ENCODE measurements at places on chromosomes 13 and 19.

DNA sequence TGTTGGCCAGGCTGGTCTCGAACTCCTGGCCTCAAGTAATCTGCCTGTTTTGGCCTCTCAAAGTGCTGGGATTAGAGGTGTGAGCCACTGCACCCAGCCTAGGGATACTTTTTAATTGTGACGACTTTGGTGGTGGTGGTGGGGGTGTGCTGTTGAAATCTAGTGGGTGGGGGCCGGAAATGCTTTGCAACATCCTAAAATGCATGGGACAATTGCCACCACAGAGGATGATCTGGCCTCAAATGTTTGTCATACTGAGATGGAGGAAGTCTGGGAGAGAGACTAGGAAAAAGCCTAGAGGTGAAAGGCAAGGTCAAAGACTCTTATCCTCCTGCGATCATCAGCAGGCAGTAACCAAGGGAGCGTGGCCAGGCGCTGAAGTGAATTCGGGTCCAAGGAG lies 1.4 kb downstream of the NWD1 start:
- DNase-seq: no peak

DNA sequence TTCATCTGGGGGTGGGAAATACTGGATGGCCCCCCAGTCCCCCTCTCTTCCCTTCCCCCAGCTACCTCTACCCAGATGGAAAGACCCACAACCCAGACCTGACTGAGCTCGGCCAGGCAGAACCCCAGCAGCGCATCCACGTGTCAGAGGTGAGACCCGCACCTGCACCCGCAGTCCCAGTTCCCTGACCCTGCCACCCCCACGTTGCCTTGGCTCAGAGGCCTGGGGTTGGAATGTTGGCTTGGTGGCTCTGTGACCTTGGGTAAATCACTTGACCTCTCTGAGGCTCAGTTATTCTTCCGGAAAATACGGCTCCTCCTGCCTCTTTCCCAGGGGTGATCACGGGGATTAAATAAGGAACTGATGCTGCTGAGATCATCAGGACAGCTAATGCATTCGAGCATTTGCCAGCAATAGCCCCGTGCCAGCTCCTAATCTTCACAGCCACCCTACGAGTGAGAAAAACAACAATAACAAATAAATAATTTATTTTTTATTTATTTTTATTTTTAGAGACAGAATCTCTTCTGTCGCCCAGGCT lies 12.3 kb downstream of the CBLC start:
- no peak for DNase-seq

- peak; percentile 31 for DNase-seq
Observed at GRCh38 chr19:54266133-54266532, 9.1 kb upstream of the LILRB5 start.

DNA sequence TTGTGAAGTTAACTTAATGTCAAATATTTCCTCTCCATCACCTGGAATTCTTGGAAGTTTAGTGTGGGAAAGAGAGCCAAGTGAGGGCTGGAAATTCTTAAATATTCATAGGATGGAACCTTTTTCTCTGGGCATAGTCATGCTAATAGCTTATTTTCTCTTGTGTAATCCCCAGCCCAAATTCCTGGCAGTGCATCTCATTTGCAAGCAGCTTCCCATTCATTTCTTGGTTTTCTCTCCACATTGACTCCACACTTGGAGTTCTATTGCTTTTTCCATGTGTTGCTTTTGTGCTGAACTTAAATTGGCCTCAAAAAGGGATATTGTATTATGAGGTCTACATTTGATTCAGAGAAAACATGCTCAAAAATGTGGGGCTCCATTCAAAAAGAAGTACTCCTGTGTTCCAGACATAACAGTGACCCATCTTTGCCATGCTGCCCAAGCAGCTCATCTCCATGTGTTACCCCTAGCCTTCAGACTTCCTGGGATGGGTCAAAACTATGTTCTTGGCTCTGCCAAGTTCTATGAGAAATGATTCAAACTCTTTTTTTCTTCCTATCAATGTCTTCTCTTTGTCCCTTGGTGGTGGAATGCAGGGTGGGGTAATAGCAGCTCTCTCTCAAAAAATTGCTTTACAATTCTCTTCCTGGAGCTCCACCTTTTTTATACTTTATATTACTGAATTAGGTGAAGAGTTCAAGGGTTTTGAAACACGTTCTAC lies 2471.5 kb downstream of the PCDH9 start:
- DNase-seq: no peak

GRCh38 chr19:778910-779653 lies 18.2 kb upstream of the PTBP1 start:
- DNase-seq: no peak

DNA sequence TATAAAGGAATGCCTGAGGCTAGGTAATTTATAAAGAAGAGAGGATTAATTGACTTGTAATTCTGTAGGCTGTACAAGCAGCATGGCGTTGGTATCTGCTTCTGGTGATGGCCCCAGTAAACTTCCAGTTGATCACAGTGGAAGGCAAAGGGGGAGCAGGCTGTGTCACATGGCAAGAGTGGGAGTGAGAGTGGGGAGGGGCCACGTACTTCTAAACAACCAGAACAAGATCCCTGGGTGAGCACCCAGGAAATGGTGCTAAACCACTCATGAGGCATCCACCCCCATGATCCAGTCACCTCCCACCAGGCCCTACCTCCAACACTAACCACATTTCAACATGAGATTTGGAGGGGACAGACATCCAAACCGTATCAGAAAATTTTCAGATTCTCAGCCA lies 3.0 kb upstream of the RNF113B start:
- DNase-seq: no peak

- no peak for DNase-seq
Observed at GRCh38 chr13:61202042-61202441, 213.6 kb downstream of the PCDH20 start.

DNA sequence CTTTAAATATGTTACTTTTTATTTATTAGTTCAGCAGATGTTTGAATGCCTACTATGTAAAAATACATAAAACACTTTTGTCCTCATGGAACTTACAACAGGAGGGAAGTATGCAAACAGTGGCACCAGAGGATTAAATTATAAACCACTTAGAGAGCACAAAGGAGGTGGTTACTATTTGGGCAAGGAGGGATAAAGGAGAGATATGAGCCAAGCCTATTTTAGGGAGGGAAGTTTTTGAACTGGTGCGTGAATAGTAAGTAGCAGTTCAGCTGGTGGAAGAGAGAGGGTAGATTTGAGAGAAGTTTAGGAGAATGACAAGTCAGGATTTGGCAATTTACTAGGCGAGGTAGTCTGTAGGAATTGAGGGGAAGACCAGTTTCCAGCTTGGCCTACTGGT lies 8.6 kb downstream of the AKAP11 start:
- DNase-seq: no peak

DNA sequence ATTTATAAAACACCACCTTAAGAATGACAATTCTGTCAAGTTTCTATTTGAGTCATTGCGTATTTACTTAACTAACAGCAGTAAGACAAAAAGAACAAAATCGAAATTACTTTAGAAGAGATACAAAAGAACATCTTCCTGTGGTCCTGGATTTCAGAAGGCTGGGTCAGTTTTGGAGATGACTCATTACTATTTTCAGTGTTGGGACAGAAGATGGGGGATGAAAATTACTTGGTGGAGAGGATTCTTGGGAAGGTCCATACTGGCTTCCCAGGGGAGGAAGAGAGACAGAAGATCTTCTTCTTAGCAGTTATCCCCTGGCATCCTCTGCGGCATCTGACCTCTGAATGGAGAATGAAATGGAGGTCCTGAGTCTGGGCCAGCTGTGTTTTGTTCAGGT lies 33.5 kb upstream of the CSNK1A1L start:
- no peak for DNase-seq

DNA sequence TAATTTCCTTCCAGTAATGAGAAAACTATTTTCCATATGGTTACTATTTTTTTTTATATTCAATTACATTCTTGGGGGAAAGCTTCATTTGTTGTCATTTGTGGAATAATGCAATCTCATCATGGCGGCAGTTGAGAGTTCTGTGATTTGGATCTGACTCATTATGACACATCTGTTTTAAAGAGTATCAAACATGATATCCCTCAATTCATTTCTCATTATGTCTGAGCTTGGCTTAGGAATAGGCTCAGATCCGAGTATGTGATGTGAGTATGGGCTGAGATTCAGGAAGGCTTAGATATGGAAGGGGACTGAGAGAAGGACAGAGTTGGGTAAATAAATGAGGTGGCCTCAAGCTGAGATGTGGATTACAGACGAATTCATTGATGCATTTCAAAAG lies 64.4 kb downstream of the POSTN start:
- DNase-seq: no peak

GRCh38 chr19:18762125-18763023 lies 28.7 kb downstream of the COMP start:
- peak; percentile 96 for DNase-seq

GRCh38 chr19:1045247-1045603 lies 5.3 kb downstream of the ABCA7 start:
- no peak for DNase-seq

DNA sequence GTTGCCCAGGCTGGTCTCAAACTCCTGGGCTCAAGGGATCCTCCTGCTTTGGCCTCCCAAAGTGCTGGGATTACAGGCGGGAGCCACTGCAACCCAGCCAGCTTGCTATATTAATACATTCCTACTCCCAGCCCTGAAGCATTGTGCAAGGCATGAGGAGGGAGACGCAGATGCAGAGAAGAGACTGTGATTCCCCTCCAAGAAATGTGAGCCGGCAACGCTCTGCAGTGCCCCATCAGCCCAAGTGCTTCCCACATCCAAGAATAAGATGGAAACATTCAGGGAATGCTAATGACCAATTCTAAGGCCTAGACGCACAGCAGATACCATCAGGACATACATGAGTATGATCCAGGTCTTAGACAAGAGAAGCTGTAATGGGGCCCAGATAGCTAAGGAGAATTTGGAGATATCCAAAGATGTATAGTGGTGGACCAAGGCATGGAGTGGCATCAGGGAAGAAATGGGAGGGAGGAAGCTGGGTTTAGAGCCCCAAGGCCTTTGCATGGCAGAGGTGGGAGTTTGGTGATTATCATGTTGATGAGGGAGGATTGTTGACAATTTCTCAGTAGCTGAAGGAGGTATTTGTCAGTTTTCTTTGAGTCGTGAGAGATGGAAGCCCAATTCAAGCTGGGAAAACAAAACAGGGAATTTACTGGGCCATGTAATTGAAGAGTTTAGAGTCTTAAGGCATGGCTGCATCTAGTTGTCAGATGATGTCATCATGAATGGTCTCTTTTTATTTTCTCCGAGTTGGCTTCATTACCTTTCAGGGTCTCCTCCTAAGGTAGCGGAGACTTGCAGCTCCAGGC lies 2.9 kb downstream of the PPM1N start:
- DNase-seq: no peak

DNA sequence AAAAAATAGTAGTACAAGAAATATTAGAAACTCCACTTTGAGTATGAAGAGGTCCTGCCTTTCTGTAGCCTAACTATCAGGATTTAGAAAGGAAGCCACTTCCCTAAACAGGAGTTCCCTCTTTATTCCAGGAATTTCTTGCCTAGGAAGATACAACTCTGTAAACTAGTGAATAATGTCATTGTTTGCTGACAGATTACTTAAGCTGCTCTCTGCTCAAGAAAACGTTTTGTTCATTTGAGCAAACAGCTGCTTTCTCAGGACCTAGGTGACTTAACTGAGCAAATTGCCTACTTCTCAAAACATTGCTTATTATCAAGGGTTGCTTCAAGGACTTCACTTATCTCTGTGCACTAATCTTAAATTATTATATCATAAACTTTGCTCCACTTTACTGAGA lies 1419.4 kb upstream of the SLC10A2 start:
- DNase-seq: no peak

- DNase-seq: no peak
Observed at GRCh38 chr13:60356970-60357369, 40.0 kb upstream of the TDRD3 start.

Measured in NCI-H510A treated with DMSO at 0.1 percent for 48 hours (cell line).